Kidney capillary endothelial cell (primary cell): ENCODE measurements at places on chromosomes 7 and 10.

DNA sequence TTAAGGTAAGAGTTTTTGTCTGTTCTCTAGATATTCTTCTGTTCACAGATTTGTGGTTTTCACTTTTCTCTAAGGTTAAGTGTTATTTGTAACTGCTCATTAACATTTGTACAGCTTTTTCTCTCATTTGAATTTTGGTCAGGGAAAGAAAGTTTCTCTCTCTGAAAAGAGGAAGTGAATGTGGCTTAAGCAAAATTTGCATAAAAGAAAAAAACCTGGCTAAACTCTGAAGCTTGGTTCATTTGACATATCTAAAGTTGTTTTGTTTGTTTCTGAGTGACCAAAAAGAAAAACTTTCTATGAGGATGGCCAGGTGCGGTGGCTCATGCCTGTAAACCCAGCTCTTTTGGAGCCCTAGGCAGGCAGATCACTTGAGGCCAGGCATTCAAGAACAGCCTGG, 22.0 kb upstream of the SLC26A4 start:
- DNase-seq, result no peak

DNA sequence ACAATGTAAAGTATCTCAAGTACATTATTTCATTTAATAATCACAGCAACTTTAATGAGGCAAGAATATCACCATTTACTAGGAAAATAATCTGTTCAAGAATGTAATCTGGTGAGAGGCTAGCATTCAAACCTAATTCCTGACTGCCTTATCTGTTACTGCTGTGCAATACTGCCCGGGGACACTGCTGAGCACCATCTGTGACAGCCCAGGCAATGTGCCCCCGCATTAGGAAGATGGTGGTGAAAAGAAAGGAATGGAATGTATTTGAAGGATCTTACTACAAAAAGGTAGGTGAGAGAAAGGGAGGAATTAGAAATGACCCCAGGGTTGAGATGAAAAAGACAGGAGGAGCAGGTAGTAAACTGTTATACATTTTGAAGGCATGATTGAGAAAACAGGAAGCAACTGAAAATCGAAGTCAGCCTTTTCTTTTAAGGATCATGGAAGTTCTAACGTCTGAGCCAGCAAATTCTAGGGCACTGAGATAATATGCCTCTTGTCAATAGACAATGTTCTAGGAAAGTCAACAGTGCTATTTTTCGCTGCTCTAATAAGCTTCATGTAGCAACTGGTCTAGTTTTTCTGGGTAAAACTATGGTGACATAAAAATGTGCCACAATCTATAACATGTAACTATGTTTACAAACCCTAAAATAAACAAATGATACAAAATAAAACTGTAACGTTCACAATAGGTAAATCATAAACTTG, 90.4 kb downstream of the ETV1 start:
- DNase-seq, result no peak

GRCh38 chr10:42933448-42934340, 143.2 kb upstream of the RET start:
- no peak for DNase-seq

DNA sequence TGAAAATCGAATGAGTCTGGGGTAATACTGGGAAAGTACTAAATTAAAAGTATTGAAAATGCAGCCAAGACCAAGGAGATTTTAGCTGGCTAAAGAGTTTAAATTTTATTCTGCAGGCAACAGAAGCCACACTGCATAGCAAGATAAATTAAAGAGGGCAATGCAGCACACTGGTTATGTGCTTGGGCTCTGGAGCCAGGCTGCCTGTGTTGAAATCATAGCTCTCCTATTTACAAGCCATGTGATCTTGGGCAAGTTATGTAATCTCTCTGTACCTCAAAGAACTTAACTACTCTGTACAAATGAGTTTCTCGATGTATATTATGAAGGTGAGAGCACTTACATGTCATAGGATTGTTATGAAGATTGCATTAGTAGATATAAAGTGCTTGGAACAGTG, 9.9 kb downstream of the SLC25A13 start:
- DNase-seq, result no peak

DNA sequence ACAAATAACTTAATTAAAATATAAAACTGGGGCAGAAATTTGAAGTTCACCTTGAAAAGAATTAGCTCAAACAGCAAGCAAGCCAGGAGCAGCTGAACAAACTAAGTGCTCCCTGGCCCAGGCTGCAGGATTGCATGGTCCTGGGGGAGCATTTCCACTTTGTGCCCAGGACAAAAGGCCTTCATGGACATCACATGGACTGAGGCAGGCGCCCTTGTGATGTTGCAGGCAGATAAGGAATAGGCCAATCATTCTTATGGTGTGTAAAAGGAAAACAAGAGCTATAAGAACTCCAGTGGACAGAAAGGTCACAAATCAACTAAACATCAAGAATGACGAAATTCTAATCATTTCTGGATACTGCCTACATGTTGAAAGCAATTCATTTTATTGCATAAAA, 17.5 kb upstream of the TECTB start:
- no peak for DNase-seq

GRCh38 chr10:98332623-98333269, 64.8 kb upstream of the LOXL4 start:
- DNase-seq, result no peak

- DNase-seq, result peak; percentile 75
Observed at GRCh38 chr7:76292213-76292573, 10.3 kb upstream of the HSPB1 start.

- no peak for DNase-seq
Observed at GRCh38 chr10:132549371-132549770, 11.8 kb downstream of the INPP5A start.

DNA sequence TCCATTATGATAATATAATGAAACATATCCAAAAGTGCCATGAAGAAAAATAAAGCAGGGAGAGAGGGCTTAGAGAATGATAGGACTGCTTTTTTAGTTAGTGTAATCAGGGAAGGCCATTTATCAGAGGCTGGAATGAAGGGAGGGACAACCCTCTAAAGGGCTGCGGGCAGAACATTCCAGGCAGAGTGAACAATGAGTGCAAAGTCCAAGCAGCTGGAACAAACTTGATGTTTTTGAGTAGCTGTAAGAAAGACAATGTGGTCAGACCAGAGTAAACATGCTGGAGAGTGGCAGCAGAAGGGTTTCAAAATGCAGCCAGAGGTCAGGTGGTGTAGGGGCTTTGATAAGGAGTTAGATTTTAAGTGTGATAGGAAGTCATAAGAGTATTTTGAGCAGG, 65.6 kb upstream of the CCDC6 start:
- no peak for DNase-seq

DNA sequence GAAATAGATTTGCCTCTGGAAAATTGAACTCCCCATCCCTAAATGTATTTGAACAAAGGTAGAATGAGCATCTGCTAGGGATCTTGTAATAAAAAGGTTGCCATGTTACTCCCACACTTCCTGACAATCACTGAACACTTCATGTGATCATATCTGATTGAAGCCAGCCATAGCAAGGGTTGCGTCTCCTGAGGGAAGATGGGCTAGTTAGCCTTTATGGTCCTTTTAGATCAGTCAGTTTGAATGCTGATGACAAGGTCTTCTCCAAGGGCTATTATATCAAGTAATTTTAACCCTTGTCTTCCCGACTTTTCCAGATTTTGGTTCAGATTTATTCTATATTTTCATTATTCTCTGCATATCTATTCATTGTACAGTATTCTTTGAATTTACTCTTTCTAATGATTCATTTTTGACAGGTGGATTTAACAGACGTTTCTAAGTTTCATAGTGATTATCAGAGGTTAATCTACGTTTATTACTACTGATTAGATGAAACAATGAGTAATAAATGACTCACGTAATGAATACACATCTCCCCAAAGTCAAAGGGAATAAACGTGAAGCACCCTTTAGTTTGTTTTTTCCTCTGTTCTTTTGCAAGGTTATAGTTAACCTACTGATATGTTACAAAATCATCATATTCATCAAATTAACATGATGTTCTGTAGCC, 28.1 kb downstream of the CSGALNACT2 start:
- DNase-seq, result no peak

DNA sequence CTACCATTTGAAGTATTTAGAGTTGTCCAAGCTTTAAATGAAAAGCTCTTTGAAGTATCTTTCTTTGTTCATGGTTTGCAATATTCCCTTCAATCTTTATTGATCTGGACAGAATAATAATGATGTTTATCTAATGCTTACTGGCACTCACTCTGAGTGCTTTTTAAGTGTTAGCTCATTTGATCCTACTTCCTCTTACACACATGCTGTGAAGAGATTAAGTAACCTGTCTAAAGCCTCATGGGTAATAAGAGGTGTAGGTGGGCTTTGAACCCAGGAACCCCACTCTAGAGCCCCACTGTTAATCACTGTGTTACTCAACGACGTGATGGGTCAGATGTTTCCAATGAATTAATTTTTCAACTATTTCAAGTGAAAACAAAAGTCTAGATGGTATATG, 31.1 kb upstream of the ADD3 start:
- DNase-seq, result no peak

DNA sequence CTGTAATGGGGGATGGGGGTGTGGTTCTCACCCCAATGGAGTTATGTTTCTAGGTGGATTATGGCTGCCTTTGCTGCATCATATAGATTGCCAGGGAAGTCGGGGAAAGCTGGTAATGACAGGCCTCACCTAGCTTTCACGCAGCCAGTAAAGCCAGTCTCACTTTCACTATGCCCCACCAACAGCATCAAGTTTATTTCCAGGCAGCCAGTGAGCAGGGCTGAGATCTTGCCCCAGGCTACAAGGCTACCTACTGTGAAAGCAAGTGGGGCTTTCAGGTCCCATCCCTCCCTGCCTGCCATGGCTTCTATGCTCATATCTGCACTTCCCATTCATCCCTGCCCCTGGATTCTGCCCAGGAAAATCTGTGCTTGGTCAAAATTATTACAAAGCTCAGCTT, 61.7 kb upstream of the NXPH1 start:
- no peak for DNase-seq
